RWPE2 (cell line): ENCODE measurements at places on chromosomes 6 and 20.

- DNase-seq: no peak
These were observed 186.2 kb upstream of the CST7 start for GRCh38 chr20:24762791-24763350.

DNA sequence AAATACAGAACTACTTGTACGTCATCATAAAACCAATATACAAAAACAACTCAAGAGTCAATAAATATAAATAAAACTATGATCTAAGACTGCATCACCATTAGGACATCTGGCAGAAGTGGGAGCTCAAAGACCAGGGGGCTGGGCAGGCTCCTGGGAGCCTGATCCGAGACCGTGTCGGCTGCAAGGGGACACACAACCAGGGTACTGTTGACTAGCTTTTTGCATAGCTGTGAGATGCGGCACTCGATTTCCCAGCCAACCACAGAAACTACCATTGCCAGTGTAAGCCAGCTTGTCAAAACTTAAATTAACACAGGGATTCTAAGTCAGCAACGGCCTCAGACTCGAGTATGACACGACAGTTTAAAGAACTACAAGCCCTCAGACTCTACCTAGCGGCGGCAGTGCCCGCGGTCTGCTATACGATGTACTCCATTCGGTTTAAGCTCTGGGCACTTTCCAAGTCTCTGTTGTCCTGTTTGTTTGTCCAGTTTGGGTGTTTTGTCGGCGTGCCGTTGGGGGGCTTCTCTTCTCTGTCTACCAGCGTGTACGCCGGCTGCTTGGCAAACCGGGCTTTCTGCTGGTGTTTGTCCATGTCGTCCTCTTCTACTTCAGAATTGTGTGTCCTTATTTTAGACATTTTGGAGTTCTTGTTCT, 34.6 kb downstream of the JAG1 start:
- DNase-seq: no peak

DNA sequence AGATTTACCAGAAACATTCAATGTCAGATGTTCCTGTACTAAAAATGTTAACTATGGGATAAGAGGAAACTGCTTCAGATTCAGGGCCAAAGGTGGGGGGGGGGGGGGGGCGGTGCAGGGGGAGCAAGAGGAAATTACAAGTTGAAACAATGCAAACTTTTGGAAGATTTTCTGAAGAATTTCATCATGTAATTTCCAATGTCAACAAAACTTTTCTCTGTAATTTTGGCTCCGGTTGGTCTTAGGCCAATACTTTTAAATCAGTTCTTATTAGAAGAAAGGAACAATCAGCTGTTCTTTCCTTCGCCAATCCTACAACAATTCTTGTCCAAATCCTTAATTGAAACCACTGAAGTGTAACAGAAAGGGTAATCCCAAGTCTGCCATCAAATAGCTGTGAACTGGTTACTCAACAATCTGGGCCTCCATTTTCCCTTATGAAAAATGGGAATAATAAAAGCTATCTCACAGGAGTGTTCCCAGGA, 13.1 kb downstream of the UQCC1 start:
- no peak for DNase-seq

GRCh38 chr6:12595161-12595811, 121.3 kb upstream of the PHACTR1 start:
- DNase-seq: no peak

DNA sequence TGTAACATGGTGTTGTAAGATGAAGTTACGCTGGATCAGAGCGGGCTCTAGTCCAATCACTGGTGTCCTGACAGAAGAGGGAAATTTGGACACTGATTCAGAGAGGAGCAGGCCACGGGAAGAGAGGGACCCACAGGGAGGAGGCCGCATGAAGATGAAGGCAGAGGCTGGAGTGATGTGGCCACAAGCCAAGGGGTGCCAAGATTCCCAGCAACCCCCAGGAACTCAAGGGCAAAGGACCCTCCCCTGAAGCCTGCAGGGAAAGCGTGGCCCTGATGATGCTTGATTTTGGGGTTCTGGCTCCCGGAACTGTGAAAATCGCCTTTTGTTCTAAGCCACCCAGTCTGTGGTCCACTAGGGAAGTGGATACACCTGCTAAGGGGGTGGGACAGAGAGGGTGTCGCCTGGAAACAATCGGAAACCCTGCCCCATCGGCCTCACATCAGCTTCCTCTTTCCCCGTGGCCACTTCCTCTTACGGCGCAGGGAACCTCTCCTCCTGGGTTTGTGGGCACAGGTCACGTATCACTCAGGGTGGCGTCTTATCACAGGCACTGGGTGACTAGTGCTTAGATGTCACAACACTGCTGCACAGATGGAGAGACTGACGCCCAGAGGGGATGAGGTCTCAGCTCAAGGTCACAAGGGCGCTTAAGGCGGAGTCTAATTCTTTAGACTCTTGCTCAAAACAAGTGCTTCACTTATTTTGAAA, 58.0 kb downstream of the SULF2 start:
- no peak for DNase-seq

- DNase-seq: no peak
These were observed 39.2 kb downstream of the ANKS1A start for GRCh38 chr6:34928220-34928619.

GRCh38 chr6:156963712-156964700, 186.8 kb downstream of the ARID1B start:
- DNase-seq: no peak

DNA sequence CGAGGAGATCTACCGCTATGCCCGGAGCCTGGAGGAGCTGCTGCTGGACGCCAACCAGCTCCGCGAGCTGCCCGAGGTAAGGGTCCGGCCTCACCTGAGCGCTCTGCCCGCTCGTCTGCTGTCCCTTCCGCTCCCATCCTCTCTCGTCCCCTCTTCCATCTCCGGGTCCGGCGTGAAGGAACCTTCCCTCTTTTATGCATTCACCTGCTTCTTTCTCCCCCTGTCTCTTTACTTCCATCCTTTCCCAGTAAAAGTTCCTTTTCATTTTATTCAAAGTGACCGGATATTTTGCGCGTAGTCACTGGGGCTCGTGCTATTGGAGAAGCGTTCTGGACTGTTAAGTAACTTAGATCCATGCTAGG, 516 bp downstream of the LRRC1 start:
- DNase-seq: no peak

DNA sequence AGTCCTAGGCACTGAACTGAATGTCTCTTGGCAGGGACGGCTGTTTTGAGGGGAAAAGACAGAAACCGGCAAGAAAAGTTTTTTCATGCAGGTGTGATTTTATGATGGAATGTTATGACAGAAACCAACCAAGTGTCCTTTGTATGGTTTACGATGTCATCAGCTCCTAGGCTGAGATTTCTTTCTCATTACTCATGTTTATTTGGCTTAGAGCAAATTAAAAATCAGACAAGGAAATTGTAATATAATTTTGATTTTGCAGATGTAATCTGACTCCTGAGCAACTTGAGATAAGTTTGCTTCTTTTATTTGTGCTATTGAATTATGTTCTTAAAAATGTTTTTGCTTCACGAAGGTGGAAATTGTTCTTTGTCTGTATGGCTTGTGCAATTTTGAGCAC, 58.8 kb upstream of the MAP3K7 start:
- DNase-seq: no peak

- no peak for DNase-seq
These were observed 1.4 kb downstream of the MPC1 start for GRCh38 chr6:166381381-166381732.

GRCh38 chr6:142871910-142872331, 73.1 kb downstream of the HIVEP2 start:
- DNase-seq: no peak

DNA sequence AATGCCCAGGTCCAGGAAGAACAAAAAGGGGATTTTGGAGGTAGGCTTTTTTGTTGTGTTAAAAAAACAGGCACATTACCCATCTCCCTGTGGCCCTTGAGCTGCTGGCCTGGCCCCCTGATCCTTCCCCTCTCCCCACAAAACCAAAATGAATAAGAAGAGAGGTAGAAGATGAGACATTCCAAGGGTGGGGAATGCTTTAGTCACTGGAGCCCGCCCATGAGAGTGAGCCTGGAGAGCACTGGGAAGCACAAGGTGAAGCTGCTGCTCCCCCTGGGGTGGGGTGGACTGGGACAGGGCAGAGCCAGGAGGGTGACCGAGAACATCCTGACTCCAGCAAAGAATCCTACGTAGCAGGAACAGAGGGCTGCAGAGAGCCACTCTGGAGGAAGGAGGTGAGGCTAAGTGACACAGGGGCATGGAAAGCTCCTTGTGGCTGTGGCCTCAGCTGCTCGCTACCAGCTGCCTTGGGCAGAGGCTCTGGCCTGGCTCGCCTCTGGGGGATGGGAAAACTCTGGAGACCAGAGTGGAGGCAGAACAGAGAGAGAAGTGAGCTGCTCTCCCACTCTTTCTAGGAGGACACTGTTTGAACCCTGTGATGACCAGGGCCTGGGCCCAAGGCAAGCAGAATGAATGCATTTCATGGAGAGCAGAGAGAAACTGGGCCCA, 48.3 kb downstream of the AKAP7 start:
- DNase-seq: no peak

DNA sequence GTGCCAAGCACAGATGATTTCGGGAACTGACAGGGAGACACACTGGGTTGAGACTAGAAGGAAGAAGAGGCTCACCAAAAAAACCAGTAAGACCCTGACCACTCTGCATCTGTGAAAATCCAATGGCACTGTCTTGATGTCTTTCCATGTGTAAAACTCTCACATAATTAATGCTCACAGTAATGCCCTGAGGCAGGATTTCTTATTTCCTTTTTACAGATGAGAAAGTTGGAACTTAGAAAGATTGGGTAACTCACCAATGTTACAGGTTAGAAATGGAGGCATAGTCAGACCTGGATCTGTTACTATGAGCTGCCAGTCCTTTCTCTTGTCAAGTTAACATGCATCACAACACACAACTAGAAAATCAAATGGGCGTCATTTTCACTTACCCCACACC, 151.0 kb upstream of the MCHR2 start:
- DNase-seq: no peak

GRCh38 chr6:158207422-158207788, 39.3 kb downstream of the GTF2H5 start:
- DNase-seq: no peak

DNA sequence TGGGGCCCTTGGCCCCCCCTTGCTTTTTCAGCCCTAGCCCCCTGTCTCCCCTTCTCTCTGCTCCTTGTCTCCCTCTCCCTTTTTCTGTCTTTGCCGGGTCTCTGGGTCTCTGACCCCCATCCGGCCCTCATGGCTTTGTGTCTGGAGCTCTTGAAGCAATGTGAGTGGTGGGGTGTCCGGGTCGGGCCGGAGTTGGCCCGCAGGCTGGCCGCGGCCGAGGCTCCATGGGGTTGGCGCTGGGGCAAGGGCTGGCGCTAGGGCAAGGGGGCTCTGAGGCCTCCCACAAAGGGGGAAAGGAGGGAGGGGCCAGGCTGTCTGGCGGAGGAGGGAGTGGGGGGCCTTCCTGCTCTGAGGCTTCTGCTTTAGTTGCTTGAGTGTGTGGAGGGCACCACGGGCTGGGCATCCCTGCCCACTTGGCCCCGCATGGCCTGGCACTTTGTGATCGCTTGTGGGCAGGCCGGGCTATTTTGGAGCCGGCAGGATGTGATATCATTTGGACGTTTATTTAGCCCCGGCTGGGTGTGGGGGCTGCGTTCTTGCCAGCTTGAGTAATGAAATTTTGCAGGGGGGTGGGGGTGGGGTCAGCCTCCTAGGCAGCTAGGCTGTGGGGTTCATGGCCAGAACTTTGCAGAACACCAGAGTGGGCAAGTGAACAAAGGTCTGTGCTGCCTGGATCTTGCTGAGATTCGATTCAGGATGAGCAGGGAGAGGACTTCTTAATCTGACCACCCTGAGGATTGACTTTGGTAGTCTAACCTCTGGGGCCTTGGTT, 78.7 kb upstream of the MYL9 start:
- peak; percentile 88 for DNase-seq

DNA sequence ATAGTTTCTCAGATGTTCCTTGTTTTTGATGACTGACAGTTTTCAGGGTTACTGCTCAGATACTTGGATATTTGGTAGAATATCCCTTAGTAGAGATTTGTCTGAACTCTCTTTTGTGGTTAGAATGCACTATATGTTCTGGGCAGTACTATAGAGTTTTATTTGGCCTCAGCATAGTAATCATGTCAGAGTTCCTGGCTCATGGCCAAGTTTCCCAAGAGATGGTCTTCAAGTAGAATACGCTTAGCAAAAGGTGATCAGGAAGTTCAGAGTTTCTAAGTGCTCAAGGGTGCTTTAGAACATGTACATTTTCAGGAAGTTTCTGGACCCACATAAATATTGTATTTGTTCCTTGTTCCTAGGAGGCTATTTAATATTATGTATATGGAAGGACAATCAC, 1209.7 kb upstream of the GJE1 start:
- DNase-seq: no peak

- DNase-seq: no peak
These were observed 188.3 kb upstream of the ZFP64 start for GRCh38 chr20:52379723-52380336.

- DNase-seq: no peak
These were observed 98.7 kb downstream of the SHLD1 start for GRCh38 chr20:5848711-5849505.

DNA sequence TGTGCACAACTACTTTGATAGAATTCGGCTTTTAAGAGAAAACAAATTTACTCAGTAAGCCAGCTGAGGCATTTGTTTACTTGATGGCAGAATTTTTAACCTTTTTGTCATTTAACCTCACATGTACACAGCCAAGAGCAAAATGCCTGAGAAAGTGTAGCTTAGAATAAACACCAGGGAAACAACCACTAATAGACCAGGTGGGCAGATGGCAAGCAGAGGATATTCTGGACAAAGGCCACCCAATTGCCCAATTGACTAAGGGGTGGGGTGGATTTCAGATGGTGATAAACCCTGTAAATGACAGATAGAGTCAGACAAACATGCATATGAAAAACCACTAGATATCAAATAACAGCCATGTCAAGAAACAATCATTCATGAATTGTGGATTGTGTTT, 190.7 kb upstream of the FBXL4 start:
- DNase-seq: no peak

- no peak for DNase-seq
These were observed 8.1 kb upstream of the CSE1L start for GRCh38 chr20:49037962-49038387.

- DNase-seq: no peak
These were observed 31.4 kb downstream of the PTPN1 start for GRCh38 chr20:50541606-50542041.

DNA sequence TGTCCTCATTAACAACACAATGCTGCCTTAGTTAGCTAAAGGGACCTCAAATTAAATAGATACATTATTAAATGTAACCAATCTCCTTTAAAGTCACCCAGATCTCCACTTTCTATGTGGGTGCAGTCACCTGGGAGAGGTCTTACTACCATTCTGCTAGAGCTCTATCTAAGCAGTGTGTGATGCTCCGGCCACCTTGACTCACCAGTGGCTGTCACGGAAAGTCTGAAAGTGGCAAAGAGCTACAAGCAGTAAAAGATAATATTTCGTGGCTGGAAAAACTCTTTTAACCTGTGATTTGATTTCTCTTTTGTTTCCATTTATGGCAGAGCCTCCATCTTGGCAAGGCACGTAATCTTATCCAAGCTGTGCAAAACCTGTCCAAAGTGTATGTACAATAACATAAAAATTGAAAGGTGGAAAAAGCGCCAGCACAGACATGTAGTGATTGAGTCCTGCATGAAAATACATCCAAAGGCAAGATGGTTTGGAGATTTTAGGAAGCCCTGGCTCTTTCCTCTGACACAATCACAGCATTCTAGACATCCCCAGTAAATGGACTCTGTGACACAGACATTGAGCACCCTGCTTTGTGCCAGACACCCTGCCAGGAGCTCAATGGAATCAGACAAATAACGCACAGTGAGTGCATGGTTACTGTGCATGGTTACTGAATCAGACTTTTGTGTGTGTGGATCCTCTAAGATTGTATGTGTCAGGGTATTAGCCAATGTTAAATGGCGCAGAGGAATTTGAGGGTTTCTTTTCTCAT, 116.6 kb downstream of the ADAT2 start:
- DNase-seq: no peak

GRCh38 chr6:21628160-21628559, 34.6 kb downstream of the SOX4 start:
- DNase-seq: no peak
